Esophagus muscularis mucosa (tissue), 4 donors: ENCODE measurements at places on chromosomes 2 and 18. TPM values are rescaled to one million over a fixed set of nuclear protein-coding genes. Genes with fewer than 3 reads are reported as not detected.

DNA sequence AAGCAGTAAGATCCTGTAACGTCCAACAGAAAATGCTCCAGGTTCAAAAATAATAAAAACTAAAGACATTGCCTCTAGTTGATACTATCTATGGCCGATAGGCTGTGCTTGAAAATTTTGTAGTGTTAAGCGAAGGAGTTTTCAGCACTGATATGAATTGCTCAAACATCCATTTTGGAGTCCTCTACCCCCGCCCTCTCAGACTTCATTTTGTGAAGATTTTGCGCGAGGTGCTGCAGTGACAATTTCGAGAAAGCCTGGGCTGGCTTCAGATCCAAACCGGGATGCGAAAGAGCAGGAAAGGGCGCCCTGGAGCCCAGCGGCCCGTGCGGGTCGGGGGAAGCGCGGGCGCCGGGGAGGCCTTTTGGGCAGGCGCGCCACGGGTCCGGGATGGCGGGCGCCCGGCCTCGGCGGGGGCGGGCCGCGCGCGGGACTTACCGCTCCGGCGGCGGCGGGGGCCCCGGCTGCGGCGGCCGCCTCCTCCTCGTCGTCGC is 1.8 kb downstream of the SP3 start:
- peaks cover 57% of the 10 kb centered on the region for H3K4me1 ChIP-seq
- peak overlapping the region; percentile 99 for H3K4me3 ChIP-seq
- no peak for DNase-seq
- no peaks in the 10 kb centered on the region for H3K36me3 ChIP-seq
- peak overlapping the region; percentile 100 for H3K27ac ChIP-seq

DNA sequence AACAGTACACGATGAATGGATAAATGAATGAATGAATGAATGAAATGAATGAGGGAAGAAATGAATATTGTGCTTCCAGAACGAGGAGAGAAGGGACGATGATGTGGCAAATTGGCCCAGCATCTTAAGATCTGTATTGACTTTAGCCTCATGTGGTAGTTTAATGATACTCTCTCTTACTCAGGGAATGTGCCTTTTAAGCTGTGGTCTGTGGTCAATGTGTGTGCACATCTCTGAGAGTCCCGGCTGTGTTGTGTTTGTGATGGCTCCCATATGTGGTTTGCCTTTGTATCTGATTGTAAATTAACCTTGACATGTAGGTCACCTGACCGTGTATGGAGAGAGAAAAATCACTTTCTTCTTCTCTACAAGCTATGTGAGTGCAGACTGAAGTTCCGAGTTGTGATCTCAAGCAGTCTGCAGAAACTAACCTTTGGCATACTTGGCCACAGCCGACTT is 91.2 kb downstream of the NEDD4L start:
- H3K27ac ChIP-seq: no peak overlapping the region
- H3K27me3 ChIP-seq: no peaks in the 10 kb centered on the region

DNA sequence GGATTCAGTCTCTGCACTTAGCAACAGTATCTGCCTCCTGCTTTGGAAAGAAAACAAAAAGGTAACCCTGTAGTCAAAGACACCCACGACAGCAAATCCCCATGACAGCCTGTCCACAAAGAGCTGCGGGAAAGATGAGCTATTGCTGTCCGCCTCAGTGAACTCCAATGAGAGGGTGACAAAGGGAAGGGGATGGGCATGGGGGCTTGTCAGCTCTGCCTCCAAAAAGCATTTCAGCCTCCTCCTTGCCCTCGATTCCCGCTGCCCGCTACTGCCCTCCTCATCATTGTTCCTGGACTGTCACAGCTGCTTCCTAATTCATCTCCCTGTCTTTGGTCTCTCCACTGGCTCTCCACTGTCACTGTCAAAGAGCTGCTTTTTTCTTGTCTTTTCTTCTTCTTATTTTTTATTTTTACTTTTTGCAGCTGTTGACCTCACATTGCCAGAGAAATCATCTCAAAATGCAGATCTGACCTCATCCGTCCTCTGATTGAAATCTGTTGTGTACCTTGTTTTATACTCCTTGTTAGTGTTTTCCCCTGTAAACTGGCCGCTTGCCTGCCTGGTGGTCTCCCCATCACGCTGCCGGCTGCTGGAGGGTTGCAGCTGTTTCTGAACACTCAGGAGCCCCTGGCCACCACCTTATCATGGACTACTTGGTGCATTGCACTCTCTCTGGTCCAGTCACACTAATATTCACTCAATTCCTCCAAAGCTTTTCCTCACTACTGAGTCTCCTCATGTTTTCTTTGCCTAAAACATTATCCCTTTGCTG is 7.9 kb upstream of the E2F6 start:
- no peaks in the 10 kb centered on the region for H3K4me1 ChIP-seq
- no peak overlapping the region for H3K4me3 ChIP-seq
- H3K27ac ChIP-seq: no peak overlapping the region
- H3K27me3 ChIP-seq: no peaks in the 10 kb centered on the region
- no peak for DNase-seq

GRCh38 chr2:106800976-106801655 is 84.9 kb downstream of the ST6GAL2 start:
- H3K27me3 ChIP-seq: no peaks in the 10 kb centered on the region
- no peaks in the 10 kb centered on the region for H3K36me3 ChIP-seq
- H3K4me1 ChIP-seq: no peaks in the 10 kb centered on the region
- H3K27ac ChIP-seq: no peak overlapping the region
- no peak overlapping the region for H3K4me3 ChIP-seq

DNA sequence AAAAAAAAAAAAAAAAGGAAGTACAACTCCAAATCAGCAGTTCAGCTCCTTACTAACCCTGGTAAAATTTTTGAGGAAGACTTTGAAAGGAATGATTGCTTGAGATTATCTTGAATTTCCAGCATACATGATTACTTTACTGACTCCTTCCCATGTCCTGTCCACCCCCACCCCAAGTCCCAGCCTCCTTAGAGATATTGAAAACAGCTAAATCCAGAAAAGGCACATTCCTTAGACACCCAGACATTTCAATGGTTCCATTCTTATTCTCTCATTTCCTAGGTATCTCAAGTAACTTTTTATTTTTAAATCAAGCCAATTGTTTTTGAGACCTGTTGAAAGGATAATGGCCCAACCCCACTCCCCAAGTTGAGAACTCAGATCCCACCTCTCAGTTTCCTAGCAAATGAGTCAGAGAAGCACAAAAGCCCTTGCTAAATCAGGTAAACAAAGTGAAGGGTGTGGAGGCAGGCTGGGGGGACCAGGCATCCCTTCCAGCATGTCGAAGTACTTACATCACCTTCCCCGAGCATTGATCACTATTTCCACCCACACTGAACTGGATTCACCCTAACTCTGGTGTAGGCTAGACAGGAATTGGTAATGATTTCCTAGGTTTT is 95.4 kb upstream of the FZD7 start:
- H3K27ac ChIP-seq: no peak overlapping the region
- no peaks in the 10 kb centered on the region for H3K27me3 ChIP-seq
- no peak overlapping the region for H3K4me3 ChIP-seq
- H3K4me1 ChIP-seq: no peaks in the 10 kb centered on the region

- H3K27me3 ChIP-seq: no peaks in the 10 kb centered on the region
- no peak overlapping the region for H3K27ac ChIP-seq
- no peaks in the 10 kb centered on the region for H3K36me3 ChIP-seq
- no peak overlapping the region for H3K4me3 ChIP-seq
These were observed 126.2 kb downstream of the TMEM18 start for GRCh38 chr2:550860-551567.

GRCh38 chr2:109607766-109608165 is 6.0 kb downstream of the SEPTIN10 start:
- H3K27me3 ChIP-seq: no peaks in the 10 kb centered on the region
- H3K4me3 ChIP-seq: no peak overlapping the region
- no peak for DNase-seq

DNA sequence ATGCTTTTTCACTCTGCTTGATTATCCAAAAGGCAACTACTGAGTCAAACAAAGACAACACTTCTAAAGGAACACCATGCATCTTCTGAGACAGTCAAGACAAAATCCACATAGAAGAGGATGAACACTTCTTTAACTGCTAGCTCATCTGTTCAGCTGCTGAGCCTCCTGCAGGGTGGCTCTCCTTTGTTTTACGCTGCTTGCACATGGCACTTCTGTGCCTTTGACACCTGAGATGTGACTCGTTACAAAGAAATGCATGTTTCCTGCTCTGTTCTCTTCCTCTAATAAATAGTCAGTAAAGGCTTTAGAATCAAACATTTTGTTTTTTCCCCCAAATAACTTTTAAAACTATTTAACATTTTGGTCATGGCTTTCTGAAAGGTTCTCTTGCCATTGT is 1129.4 kb downstream of the TDRD15 start:
- H3K4me3 ChIP-seq: no peak overlapping the region
- no peak for DNase-seq
- no peaks in the 10 kb centered on the region for H3K36me3 ChIP-seq
- H3K27me3 ChIP-seq: no peaks in the 10 kb centered on the region
- H3K27ac ChIP-seq: no peak overlapping the region

- H3K27me3 ChIP-seq: no peaks in the 10 kb centered on the region
- no peak overlapping the region for H3K4me3 ChIP-seq
- no peak overlapping the region for H3K27ac ChIP-seq
- H3K36me3 ChIP-seq: no peaks in the 10 kb centered on the region
- DNase-seq: peak; percentile 78
These were observed 30.1 kb downstream of the SOX11 start for GRCh38 chr2:5722236-5722635.

- no peak overlapping the region for H3K27ac ChIP-seq
- H3K27me3 ChIP-seq: peaks cover 5% of the 10 kb centered on the region
- no peaks in the 10 kb centered on the region for H3K4me1 ChIP-seq
- H3K4me3 ChIP-seq: no peak overlapping the region
These were observed 22.0 kb upstream of the KCNF1 start for GRCh38 chr2:10889651-10890215.

DNA sequence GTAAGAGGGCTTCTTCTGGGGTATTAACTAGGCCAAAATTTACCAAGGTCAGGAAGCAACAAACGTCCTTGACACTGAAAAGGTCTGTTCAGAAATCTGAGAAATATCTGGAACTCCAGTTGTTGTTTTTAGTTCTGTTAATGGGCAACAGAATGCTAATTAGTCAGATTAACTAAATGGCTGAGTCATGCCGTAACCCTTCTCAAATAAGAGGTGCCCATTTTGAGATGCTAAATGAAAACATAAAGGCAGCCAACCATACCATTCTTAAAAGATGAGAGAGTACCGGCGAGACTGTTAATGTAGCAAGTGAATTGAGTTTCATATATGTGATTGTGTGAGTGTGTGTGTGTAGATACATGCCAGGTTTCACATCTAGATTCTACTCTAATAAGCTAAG is 147.9 kb upstream of the GAREM1 start:
- no peaks in the 10 kb centered on the region for H3K36me3 ChIP-seq
- DNase-seq: no peak
- H3K27me3 ChIP-seq: no peaks in the 10 kb centered on the region
- H3K4me1 ChIP-seq: no peaks in the 10 kb centered on the region
- H3K4me3 ChIP-seq: no peak overlapping the region

GRCh38 chr18:43054815-43055519 is 60.5 kb downstream of the RIT2 start:
- no peak overlapping the region for H3K4me3 ChIP-seq
- H3K36me3 ChIP-seq: no peaks in the 10 kb centered on the region
- no peak for DNase-seq
- H3K4me1 ChIP-seq: no peaks in the 10 kb centered on the region
- H3K27me3 ChIP-seq: no peaks in the 10 kb centered on the region

GRCh38 chr18:8402237-8402636 is 207.0 kb upstream of the RAB12 start:
- no peak overlapping the region for H3K27ac ChIP-seq
- peaks cover 85% of the 10 kb centered on the region for H3K36me3 ChIP-seq
- no peak overlapping the region for H3K4me3 ChIP-seq
- no peak for DNase-seq
- no peaks in the 10 kb centered on the region for H3K4me1 ChIP-seq
- H3K27me3 ChIP-seq: no peaks in the 10 kb centered on the region

- no peak for DNase-seq
- H3K36me3 ChIP-seq: no peaks in the 10 kb centered on the region
- H3K27ac ChIP-seq: no peak overlapping the region
- no peak overlapping the region for H3K4me3 ChIP-seq
These were observed 21.9 kb upstream of the MTERF4 start for GRCh38 chr2:241123816-241124536.

Gene AGXT
- total RNA-seq: not detected

Gene SIGLEC15
- 0.17 TPM for total RNA-seq

Gene LIMS4
- 10.0 TPM for total RNA-seq
